NCI-H1930 (cell line): ENCODE measurements at places on chromosomes 7 and 10.

GRCh38 chr10:75083972-75084833 is 27.3 kb upstream of the SAMD8 start:
- DNase-seq: no peak

DNA sequence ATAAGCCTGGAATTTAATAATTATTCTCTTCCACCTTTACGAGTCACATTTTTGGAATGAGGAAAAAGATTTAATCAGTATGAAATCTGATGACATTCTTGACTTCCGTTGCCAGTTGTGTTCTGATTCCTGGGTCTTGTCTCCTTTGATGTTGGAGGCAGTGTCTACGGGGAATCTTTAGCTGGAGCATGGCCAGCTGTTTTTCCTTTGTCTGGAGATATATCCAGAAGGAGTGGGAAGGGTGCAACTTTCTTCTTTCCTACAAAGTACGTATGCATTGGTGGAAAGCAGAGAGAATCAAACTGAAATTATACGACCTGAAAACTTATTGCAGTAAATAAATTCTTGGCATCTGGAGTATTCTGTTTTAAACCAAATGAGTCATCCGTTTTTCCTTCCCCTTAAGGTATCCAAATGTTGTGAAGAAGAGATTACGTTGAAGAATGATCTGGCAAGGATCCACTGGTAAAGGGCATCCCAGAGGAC is 6.9 kb upstream of the GNG11 start:
- DNase-seq: no peak

DNA sequence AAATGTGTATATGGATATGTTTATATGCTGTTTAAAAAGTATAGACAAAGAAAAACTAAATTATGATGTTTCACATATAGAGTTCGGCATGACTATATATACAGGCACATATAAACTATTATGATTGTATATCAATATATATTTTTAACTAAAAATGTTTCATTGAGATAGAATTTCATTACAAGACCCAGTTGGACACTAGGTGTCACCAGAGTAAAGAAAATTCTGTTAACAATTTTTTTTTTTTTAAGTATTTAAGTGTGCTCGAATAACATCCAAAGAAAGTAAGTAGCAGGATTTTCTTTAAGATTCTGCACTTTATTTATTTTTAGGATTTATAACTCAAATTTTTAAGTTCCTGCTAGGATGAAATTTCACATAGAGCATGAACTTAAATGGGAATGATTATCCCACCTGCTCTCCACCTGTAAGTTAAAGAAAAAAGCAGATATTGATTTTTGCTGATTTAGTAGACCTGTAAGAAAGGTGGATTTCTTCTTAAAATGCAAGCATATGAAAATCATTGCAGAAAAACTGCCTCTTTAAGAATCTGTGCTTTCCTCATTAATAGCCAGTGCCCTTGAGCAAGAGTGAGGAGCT is 961.5 kb downstream of the PCDH15 start:
- no peak for DNase-seq

- no peak for DNase-seq
These were observed 246.9 kb downstream of the PTEN start for GRCh38 chr10:88110355-88110754.

DNA sequence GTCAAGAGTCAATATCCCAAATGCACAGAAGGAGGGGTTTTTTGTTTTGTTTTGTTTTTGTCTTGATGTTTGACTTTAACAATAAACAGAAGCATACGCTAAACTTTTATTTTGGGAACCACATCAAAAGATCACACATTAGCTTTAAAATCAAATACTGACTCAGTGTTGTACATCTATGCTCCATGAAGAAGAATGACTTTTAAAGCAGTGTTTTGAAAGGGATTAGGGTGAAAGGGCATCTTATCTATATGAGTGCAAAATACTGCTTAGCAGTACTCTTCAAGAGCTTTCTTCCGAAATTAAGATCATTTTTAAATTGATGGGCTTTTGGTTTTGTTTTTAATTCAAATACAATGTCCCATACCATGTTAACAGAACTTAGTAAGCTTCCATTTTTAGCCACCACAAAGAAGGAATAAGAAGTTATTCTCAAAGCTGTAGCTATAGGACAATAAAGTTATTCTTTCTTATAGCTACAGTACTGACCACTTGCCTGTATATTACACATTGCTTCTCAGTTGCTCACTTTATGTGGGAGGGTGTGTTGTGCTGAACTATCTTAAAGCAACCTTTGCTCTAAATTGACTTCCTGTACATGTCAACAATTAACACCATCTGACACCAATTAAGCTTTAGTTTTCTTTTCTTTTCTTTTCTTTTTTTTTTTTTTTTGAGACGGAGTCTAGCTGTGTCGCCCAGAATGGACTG is 144.3 kb upstream of the KAT6B start:
- DNase-seq: no peak

DNA sequence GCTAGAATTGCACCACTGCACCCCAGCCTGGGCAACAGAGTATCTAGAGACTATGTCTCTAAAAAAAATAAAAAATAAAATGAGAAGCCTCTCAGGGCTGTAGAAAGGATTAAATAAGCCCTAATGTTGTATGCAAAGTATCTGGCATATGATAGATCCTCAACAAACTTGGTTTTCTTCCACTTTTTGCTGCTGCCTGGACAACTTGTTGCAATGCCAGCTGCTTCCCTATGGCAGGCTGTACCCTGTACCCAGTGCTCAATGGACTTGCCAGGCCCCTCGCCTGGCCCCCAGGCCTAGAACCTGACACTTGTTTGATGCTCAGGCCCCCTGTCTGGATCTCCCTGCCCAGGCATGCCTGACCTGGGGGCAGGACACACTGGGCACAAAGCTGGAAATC is 28.5 kb upstream of the CDH23 start:
- no peak for DNase-seq

- DNase-seq: no peak
These were observed 275.4 kb upstream of the PFKP start for GRCh38 chr10:2791774-2792443.

DNA sequence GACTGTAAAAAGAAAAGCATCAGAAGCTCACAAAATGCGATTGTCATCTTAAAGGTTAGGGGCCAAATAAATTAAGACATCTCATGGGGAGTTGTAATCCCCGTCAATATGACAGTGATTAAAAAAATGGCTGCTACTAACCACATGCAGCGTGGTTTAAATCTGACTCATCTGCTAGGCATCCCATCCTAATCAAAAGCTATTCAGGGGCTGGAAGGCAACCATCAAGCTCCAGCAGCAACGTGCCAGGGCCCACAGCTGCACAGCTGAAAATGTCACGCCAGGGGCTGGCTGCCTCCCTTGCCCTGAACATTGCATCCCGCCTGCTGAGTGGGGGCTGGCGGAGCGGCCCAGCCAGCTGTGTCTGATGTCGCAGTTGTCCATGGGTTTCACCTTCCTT is 66.3 kb upstream of the FRMD4A start:
- DNase-seq: no peak

DNA sequence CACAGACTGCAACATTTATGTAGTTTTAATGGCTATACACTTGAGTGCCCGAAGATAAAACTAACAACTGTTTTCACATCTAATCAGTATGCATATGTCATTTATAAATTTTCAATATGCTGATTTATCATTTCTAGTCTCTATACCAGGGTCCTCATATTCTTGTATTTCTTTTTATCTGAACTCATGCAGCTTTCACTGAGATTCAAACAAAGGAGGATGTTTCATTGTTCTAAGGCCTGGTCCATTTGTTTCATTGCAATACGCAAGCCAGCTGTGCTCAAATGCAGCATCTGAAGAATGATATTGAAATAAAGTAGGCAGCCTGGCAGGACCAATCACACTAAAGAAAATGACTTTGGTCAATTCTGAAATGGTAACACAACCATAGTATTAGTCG is 31.7 kb downstream of the MAGI2 start:
- no peak for DNase-seq

DNA sequence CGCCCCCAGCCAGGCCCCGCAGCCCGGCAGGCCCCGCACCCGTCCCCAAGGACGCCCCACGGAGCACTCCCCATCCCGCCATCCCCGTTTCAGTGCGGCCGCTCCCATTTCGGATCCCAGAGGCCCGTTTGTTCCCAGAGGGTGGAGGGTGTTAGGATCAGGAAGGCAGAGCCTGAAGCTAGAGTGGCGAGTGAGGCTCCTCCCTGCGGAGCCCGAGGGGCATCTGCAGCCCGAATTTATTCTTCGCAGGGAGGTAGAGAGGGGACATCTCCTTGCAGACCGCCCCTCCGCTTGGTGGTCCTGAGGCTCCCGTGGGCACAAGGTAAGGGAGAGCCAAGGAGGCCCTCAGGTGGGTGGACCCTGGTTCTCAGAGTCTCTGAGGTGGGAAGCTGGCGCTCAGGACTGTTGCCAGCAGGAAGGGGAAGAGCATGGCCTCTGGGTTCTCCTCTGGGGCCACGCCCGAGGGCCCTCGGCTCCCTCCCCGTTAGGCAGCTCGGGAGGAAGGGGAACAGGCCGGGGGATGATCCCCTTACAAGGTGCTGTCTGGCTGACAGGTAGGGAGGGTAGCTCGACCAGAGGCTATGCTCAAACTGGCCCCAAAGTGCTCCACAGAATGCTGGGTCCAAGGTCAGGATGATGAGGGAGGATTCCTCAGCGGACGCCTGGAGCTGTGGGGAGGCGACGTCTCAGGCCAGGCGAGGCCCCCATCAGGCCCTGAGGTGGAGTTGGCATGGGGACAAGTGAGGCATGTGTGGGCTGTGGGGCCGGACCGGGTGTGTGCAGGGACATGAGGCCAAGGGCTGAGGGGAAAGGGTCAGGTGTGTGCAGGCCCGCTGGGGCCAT is 17.4 kb downstream of the POLL start:
- DNase-seq: no peak

GRCh38 chr10:90862908-90863514 is 5.2 kb upstream of the HTR7 start:
- DNase-seq: no peak

DNA sequence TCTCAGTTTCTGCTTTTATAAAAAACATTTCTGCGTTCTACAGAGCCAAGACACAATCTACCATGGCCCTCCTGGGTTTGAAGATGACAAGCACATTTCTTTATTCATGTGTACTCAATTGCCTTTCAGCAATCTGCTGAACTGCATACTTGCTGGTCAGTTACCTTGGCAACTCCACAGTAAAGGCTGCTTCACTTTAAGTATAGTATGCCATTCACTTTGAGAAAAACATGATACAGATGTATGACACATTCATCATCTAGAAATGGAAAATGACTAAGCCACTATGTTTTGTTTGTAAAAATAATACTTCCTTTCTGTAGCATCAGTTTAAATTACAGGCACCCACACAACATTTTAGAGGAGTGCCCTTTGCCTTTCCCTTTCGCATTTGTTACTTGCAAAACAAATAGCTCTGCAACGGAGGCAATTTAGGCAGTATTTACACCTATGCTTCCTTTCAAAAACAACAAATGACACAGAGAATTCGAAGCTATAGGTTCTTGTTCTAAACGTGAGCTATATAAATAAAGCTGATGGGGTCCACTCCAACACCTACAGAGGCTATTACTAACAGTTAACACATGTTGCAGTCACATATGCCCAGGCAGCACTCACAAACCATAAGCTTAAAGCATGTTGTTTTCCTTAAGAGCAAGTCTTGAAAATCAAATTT is 23.5 kb downstream of the SGCE start:
- peak; percentile 82 for DNase-seq

- no peak for DNase-seq
These were observed 15.3 kb upstream of the MRPS24 start for GRCh38 chr7:43884617-43885016.

- no peak for DNase-seq
These were observed 36.5 kb upstream of the MMD2 start for GRCh38 chr7:4995429-4995969.

DNA sequence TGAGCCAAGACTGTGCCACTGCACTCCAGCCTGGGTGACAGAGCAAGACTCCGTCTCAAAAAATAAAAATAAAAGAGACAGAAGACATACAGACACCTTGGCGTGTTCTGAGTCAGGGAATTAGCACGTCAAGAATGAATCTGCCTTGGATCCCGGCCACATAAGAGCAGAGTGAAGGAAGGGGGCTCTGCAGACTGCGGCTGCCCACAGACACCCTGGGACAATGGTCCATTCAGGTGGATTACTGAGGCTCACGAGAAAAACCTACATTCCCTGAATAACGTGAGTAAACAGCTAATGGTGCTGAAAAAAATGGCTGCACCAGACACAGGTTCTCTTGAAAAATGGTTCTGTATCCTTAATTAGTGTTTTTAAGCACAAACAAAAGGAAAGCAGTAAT is 100.1 kb upstream of the FGFR2 start:
- no peak for DNase-seq

GRCh38 chr10:122710576-122710975 is 10.9 kb upstream of the C10orf120 start:
- DNase-seq: no peak

DNA sequence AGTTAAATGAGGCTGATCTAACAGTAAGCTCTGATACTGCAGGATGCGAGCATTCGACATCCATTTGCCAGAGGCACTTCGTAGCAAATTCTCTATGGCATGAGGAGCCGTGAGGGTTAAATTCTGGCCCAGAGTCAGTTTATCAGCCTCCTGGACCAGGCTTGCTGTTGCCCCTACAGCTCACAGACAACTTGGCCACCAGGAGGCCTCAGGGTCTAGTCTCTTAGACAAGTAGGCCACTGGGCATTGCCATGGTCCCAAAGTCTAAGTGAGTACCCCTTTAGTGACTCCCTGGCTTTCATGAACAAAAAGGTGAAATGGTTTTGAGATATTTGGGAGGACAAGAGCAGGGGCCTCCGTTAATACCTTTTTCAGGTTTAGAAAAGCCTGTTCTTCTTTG is 178.0 kb upstream of the MBL2 start:
- no peak for DNase-seq

GRCh38 chr10:77197544-77197943 is 440.1 kb downstream of the KCNMA1 start:
- no peak for DNase-seq

- DNase-seq: no peak
These were observed 6.9 kb upstream of the ATP6V0E2 start for GRCh38 chr7:149866779-149867447.

- no peak for DNase-seq
These were observed 14.6 kb downstream of the ITGB1 start for GRCh38 chr10:32943395-32943794.

DNA sequence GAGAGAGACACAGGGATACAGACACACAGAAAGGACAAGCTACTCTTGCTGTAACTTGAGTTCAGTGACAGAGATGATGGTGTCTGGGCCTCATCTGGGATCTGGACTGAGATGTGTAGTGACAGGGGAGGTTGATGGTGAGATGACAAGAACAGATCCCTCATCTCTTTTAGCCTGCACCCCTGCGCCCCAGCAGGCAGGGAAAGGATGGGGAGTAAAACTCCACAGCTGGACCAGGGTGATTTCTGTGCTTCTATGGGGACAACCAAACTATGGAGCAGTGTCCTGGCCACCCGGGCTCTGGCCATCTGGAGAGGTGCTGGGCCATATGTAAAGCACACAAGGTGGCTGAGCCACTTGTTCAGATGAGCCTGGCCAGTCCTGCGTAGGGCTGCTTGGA is 4.5 kb upstream of the LRRC18 start:
- DNase-seq: no peak

DNA sequence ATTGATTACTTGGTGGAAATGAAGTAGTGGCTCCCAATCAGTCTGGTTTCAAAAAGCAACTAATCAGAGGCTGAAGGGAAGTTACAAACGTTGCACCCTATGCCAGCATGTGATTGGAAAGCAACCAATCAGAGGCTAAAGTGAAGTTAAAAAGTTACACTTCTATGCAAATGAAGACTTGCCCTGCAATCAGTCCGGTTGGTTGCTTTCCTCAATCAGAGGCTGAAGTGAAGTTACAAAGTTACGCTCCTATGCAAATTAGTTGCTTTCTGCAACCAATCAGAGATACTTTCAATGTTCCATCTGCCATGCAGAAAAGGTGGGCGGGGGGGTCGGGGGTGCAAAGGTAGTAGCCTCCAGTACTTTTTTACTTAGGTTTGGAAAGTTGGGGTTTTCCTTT is 1077.1 kb downstream of the TYW1 start:
- no peak for DNase-seq
